ENCODE measurements at places on chromosomes 6 and 20. TPM values are rescaled to one million over a fixed set of nuclear protein-coding genes. Genes with fewer than 3 reads are reported as not detected.

DNA sequence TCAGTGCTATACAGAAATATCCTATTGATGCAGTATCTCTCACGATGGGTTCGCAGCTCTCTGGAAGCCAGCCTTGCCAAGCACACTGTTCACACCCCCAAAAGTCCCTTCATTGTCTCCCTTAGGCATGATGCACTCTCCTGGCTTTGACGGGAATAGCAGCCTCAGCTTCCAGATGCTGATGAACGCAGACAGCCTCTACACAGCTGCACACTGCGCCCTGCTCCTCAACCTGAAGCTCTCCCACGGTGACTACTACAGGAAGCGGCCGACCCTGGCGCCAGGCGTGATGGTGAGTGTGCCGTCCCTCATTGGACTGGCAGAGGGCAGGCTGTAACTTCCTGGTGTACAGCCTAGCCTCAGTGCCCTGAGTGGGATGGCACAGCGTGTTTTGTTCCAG, 60.0 kb upstream of the PBOV1 start:
- H3K4me3 ChIP-seq = no peak overlapping the region
- H3K36me3 ChIP-seq = no peaks in the 10 kb centered on the region
- no peak for DNase-seq
- no peaks in the 10 kb centered on the region for H3K4me1 ChIP-seq
- no peaks in the 10 kb centered on the region for H3K27me3 ChIP-seq

DNA sequence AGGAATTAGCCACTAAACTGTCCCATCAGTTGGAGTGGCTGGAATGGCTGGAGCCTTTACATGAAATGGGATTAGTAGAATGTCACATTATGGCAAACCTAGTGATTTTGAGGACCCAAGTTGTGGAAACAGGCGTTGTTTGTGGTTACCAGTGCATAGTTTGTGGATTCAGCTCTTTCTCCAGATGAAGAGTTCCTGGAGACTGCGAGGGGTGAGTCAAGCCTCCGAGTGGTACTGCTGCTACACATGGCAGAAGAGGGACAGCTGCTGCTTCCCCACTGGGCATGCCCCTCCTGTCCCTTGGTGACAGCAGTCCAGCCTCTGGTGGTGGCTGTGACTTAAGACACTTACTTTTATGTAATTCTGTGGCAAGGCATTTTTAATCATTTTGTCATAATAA, 94.2 kb upstream of the SCP2D1 start:
- no peaks in the 10 kb centered on the region for H3K4me1 ChIP-seq
- no peaks in the 10 kb centered on the region for H3K27me3 ChIP-seq
- no peaks in the 10 kb centered on the region for H3K36me3 ChIP-seq
- no peak for DNase-seq
- H3K27ac ChIP-seq = no peak overlapping the region

DNA sequence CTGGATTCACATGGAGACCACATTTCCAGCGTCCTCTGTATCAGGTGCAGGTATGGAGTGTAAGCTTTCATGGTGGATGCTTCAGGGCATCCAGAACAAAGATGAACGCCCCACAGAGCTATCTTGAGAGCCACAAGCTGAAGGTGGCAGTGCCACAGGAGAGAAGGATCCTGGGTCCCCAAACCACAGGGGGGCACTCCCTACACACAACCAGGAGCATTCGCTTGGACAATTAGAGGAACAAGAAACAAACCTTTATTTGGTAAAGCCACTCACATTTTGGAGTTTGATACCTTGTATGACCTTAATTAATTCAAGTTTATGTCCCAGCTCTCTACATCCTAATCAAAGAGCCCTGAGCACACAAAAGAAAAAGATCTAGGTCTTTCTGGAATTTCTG, 406.3 kb downstream of the PREX1 start:
- no peak for DNase-seq
- H3K4me1 ChIP-seq = no peaks in the 10 kb centered on the region
- no peak overlapping the region for H3K4me3 ChIP-seq
- no peak overlapping the region for H3K27ac ChIP-seq
- no peaks in the 10 kb centered on the region for H3K36me3 ChIP-seq
- no peaks in the 10 kb centered on the region for H3K27me3 ChIP-seq

GRCh38 chr20:47332381-47333206, 23.9 kb downstream of the ZMYND8 start:
- DNase-seq = no peak
- H3K27ac ChIP-seq = no peak overlapping the region
- peaks cover 27% of the 10 kb centered on the region for H3K4me1 ChIP-seq
- H3K4me3 ChIP-seq = no peak overlapping the region

The ITPR3 gene
- total RNA-seq = 20.1 TPM

The C2 gene
- total RNA-seq = 11.4 TPM

The CD24 gene
- total RNA-seq = 0.40 TPM

The PCMTD2 gene
- total RNA-seq = 78.7 TPM
